ENCODE measurements at places on chromosomes 16 and 17.

GRCh38 chr17:909642-910323, 69.8 kb downstream of the NXN start:
- no peak for DNase-seq

- peak; percentile 96 for DNase-seq
Observed at GRCh38 chr17:28717578-28718332, at the start of gene RAB34. RAB34 (minus strand) TSS chr17:28717868; CDS start chr17:28717266, 602 bp downstream.

DNA sequence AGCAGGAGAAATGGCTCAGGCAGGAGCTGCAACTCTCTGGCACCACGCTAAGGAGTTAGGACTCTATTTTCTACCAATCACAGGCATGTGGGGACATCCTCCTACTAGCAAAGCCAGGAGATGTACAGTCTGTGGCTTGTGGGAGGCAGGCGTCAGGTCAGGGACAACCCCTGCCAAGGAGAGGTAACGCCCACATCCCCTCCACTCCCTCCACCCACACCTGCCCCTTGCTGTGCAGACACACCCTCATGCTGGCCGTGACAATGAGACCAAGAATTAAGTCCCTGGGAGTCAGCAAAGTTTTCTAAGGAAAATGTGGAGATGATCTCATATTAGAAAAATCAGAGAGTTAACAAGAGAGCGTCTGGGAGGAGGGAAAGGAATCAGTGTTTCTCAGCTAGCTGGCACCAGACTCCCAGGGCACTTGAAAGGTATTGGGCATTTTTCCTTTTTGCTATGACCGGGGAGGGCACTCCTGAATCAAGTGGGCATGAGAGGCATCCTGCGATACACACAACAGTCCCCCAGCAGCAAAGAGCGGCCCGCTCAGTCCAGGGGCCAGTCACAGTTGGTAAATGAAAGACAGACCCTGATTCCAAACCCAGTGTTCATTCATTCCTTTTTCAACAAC, 87.3 kb upstream of the RPL38 start:
- DNase-seq, result no peak

DNA sequence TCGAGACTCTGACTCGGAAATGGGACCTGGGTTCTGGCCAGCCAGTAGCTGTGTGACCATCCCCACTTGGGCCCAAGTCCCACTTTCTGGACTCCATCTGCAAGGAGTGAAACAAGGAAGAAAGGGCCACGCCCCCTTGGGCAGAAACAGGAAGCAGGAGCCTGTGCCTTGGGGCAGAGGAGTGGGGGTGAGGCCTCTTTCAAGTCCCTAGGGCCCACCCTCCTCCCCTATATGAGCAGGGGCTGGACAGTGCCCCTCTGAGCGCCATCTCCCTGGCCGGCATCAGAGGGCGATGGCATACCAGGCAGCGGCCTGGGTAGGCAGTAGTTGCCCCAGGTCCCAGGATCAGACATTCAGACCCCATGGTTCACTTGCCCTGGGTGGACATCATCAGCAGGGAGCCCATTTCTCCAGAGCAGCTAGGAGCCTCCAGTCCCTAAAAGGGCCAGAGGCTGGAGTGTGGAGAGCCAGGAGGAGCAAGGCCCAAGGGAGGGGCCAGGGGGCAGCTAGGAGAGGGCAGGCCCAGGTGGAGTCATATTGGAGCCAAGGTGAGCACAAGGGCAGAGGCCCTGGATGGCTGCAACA, 7.1 kb downstream of the BCAR1 start:
- peak; percentile 74 for DNase-seq

- DNase-seq, result no peak
Observed at GRCh38 chr16:27254262-27254811, 14.2 kb downstream of the NSMCE1 start.

- DNase-seq, result no peak
Observed at GRCh38 chr17:38568274-38568673, 37.5 kb downstream of the SRCIN1 start.

GRCh38 chr16:13138528-13138927, 237.1 kb downstream of the SHISA9 start:
- no peak for DNase-seq

- no peak for DNase-seq
Observed at GRCh38 chr16:82119405-82119804, 50.6 kb downstream of the MPHOSPH6 start.

GRCh38 chr17:40178660-40179059, 1.4 kb downstream of the RAPGEFL1 start:
- no peak for DNase-seq

DNA sequence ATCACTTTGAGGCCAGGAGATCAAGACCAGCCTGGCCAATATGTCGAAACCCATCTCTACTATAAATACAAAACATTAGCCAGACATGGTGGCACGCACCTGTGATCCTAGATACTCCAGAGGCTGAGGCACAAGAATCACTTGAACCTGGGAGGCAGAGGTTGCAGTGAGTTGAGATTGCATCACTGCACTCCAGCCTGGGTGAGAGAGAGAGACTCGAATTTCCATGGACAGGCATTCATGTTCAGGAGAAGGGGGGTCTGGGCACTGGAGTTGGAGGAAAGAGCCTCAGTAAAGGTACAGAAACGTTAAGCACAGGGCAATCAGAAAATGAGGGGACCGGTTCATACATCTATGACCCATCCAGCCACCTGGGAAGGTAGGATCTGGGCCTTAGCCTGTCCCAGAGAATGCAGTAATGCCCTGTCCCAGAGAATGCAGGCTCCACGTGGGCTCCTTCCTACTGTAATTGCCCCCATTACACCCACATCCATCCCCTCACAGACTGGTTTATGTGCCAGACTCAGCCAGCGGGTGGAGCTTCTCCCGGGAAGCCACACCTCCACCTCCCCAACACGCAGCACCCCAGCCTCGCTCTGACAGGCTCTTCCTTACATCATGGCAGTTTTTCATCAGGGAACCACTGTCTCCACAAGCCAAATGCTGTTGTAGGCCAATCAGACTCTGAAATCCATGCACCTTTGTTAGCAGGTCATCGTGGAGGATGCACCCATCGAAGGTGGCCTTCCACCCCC, 21.6 kb upstream of the ARL4D start:
- no peak for DNase-seq

GRCh38 chr17:15123593-15124263, 141.4 kb downstream of the PMP22 start:
- DNase-seq, result no peak

DNA sequence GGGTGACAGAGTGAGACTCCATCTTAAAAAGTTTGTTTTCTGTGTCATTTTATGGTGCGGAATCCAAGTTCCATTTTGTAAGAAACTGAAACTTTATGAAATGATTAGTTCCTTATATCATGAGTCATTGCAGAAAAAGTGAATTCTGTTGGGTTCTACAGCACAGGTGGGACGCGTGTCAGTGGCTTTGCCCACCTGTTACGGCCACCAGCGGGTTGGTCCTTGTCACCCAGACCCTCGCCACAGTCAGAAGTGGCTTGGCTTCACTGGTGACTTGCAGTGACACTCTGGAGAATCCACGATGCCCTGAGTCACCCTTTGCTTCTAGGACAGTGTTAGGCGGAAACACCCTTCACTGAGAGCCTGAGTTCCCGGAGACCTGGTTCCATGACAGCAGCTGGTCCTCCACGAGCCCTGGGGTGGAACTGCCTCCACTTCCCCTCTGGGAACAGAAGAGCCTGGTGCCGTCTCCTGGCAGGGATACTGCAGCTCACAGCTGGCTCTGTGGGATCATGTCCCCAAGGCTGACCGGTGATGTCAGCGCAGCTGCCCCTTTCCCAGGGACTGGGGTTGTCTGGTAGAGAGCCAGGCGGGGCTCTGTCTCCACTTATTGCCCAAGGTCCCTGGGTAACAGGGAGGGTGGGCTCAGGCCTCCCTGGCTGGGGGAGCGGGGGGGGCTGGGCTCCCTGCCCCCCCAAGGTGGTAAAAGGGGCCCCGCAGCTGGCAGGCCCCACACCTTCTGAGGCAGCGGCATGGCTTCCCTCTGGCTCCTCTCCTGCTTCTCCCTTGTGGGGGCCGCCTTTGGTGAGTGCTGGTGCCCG, at the start of gene CTRB1:
CTRB1 (plus strand) TSS at position 733 of the 821 bp plus-strand sequence; CDS start at position 753, 20 bp downstream.
- no peak for DNase-seq

DNA sequence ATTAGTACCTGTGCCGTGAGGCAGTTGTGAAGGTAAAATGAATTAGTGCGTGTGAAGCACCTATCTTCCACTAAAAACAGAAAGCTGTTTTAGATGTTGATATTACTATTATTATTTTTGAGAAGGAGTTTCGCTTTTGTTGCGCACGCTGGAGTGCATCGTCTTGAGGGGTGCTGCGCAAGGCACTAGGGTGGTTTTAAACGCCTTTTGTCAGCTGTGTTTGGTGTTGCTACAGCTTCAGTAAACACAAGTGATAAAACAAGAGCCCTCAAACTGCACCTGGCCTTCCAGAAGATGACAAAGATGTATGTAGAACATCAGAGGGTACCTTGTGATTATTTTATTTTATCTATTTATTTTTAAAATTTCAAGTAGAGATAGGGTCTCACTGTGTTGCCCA, 38.2 kb downstream of the PLCG2 start:
- no peak for DNase-seq

DNA sequence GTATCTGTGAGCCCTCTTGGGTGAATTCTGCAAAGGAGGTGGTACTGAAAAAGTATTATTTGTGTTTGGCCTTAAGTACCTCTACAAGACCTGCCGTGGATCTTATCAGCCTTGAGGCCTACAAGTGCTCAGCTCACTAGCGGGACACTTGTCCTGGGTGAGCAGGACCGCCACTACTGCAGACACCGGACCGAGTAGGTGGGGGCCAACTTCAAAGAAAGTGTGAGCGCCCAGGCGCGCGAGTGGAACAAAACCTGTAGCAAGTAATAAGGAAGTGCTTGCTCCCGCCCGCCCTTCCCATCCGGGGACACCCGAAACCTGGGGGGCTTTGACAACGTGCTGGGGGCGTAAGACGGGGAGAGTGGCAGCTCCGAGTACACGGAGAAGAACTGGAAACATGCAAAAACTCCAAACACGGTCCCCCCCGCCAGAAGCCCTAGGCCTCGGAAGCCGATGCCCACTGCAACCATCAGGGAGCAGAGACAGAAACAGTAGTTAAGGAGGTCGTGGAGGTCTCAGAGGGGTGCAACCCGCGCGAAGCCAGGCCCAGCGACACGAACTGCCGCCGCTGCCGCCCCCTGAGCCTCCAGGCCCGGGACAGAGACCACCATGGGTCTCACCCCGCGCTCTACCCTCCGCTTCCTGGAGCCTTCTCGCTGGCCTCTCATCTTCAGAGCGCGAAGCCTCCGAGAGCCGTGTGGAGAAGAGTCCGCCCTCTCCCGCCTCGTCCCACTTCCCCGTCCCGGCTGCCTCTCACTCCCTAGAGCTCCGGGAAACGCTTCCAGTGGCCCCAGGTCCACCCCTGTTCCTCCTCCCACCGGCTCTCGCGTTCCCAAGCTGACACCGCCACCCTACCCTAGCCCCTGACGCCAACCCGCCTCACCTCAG, 537 bp downstream of the CNOT1 start:
- peak; percentile 52 for DNase-seq

GRCh38 chr17:33269337-33270060, 23.6 kb downstream of the ASIC2 start:
- no peak for DNase-seq

- peak; percentile 93 for DNase-seq
Observed at GRCh38 chr17:7651665-7652387, 1.1 kb downstream of the ATP1B2 start.

DNA sequence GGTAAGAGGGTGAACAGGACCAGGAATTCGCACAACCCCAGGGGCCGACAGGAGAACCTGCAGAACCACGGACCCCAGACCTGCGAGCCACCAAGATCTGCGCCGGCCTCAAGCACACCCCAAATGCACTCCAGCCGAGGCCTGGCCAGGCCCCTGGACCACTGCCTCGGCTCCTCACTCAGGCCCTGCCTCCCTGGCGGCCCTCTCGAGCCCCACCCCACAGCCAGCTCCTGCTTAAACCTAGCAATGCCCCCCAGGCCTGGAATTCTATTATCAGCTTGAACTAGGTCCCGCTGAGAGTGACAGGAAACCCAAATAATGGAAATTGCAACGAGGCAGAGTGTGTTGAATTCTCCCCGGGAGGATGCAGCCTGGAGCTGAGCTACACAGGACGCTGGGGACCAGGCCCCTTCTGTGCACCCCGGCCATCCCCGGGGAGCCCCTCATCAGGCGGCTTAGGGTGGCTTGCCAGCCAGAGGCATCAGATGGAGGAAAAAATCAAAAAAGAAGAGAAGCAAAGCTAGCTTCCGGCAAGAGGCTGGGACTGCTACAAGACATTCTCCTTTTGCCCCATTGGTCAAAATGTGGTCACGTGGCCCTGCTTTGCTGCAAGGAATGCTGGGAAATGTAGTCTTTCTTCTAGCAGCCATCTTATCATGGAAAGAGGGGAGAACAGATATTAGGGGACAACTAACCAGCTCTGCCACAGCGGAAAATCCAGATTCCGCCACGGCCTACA, 2.4 kb upstream of the ENPP7 start:
- DNase-seq, result peak; percentile 92

- no peak for DNase-seq
Observed at GRCh38 chr16:49531931-49532840, 158.6 kb downstream of the C16orf78 start.

- DNase-seq, result no peak
Observed at GRCh38 chr17:6084311-6085161, 14.4 kb downstream of the WSCD1 start.

- no peak for DNase-seq
Observed at GRCh38 chr16:86874141-86874540, 295.8 kb downstream of the FOXL1 start.

GRCh38 chr16:75580-76501, 2.2 kb upstream of the MPG start:
- peak; percentile 92 for DNase-seq

- DNase-seq, result peak; percentile 18
Observed at GRCh38 chr16:54540525-54541180, 254.1 kb upstream of the IRX3 start.

DNA sequence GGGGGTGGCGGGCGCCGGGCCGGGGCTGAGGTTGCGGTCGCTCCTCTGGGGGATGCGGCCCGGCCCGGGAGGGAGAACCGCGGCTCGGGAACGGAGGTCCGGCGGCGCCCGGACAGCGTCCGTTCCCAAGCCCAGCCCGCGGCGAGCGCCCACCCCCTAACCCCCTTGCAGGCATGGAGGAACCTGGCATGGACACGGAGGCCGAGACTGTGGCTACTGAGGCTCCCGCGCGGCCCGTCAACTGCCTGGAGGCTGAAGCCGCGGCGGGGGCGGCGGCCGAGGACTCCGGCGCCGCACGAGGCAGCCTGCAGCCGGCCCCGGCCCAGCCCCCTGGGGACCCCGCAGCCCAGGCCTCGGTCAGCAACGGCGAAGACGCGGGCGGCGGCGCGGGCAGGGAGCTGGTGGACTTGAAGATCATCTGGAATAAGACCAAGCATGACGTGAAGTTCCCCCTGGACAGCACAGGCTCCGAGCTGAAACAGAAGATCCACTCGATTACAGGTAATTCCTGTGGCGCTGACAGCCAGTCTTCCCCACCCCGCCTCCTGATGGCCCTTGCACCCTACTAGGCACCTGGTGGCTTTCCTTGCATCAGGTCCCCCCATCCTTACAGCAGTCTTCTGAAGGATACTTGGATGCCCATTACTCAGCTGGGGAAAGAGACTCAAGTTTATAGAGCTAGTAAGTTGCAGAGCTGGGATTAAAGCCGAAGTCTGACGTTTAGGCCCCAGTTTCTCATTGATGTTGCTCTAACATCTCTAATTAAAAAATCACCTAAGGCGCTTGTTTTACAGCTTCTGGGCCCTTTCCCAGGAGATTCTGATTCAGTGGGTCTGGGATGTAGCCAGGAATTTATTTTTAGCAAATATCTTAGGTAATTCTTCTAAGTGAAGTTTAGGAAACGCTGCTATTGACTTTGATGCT, 514 bp downstream of the UBFD1 start:
- DNase-seq, result peak; percentile 27

- no peak for DNase-seq
Observed at GRCh38 chr16:50841081-50841886, 99.4 kb downstream of the CYLD start.

Data from lung (tissue), 17 donors.